Effector CD4-positive, alpha-beta T cell (primary cell): ENCODE measurements at places on chromosomes 7 and 10.
A peak's percentile ranks its signal among the peaks of the same experiment; 100 is the strongest.

- no peak for DNase-seq
These were observed 177.5 kb downstream of the HPSE2 start for GRCh38 chr10:99057936-99058690.

GRCh38 chr10:2700626-2701305, 366.6 kb upstream of the PFKP start:
- DNase-seq = no peak

- DNase-seq = no peak
These were observed 42.3 kb downstream of the ARID5B start for GRCh38 chr10:61943674-61944378.

DNA sequence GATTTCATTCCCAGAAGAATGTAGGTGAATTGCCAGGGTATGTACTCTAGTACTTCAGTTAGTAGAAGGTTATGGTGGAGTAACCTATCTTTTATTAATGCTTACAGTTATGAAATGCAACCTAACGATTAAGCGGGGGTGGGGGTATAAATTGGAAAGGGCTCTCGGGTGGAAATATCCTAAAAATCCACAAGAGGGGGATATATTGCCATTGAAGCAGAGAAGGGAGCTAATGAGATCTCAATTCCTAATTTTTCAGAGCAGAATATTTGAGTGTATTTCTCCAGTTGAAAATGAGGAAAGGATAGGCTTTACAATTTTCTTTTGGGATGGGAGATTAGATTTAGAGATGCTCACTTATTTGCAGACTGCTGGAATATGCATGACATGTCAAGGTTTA, 90.8 kb downstream of the DNAJB9 start:
- no peak for DNase-seq

GRCh38 chr7:88396295-88396947, 89.7 kb upstream of the STEAP4 start:
- no peak for DNase-seq

DNA sequence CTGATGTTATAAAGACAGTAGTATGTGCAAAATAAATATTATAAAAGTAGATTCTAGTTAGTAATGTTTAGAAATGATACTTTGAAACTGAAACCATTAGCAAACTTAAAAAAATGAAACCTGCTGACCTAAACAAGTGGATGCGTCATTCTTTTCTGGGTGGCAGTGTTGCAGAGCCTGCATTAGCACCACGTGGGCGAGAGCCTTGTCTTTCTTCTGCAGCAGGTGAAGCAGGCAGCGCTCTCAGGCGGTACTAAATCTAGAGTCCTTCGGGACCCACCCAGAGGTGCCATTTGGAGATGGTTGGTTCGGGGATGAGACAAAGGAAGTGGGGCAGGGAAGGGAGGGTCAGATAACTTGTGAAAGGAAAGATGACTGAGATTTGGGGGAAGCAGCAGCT, 759.1 kb upstream of the IGFBP3 start:
- no peak for DNase-seq

DNA sequence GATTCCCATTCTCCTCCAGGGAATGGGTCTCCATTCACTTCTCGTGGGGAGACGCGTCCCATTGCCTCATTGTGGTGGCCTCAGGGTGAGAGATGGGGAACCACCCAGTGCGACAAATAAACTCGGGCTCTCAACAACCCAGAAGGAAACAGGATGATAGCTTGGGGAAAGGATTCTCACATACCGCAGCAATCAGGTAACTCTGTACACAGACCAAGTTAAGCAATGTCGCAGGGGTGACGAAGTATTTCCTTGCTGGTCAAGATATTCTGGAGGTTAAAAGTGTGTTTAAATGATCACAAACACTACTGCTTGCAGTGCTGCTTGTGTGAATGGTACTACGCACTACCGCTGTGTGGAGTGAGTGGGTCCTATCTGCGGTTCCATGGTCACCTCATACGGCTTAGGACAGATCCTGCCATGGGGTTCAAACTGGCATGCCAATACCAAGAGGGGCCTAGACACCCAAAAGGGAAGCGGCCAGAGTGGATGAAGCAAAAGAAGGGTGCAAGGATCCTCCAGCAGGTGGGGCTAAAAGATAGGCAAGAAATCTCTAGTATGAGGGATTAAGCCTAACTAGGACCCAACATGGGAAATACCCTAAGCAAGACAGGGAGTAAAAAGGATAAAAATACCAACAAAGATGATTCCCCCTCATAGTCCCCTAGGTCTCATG, 143.8 kb upstream of the TMEM106B start:
- peak; percentile 41 for DNase-seq
